SJCRH30 (cell line): ENCODE measurements at places on chromosomes 7 and 10.

- DNase-seq, result peak; percentile 15
Measured at GRCh38 chr7:3200504-3200903, 100.5 kb upstream of the SDK1 start.

GRCh38 chr7:121516821-121517220 lies 120.7 kb upstream of the FAM3C start:
- DNase-seq, result no peak

- no peak for DNase-seq
Measured at GRCh38 chr10:132539431-132539839, 1.8 kb downstream of the INPP5A start.

DNA sequence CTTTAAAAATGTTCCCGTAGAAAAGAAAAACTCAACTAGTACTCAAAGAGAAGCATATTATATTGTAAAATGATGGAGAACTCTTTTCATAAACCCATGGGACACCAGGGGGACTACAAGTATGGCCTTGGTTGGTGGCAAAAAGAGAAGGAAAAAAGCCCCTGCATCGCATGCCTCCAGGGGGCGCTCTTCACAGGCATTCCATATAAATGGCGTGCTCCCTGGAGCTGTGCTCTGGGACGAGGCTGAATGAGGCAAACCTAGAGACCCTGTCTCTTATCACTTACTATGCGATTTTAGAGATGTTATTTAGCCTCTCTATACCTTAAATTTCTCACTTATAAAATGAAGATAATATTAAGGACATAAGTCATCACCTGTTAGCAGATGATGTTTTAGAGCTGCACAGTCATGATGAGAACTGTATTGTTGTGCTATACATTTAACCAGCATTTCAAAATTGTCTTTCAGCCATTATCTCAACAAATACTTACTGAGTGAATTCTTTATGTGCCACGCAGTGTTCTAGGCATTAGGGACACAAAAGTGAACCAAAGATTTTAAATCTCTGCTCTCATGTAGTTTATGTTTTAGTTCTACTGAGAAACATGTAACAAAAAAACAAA lies 105.8 kb downstream of the ARHGAP21 start:
- DNase-seq, result peak; percentile 57

DNA sequence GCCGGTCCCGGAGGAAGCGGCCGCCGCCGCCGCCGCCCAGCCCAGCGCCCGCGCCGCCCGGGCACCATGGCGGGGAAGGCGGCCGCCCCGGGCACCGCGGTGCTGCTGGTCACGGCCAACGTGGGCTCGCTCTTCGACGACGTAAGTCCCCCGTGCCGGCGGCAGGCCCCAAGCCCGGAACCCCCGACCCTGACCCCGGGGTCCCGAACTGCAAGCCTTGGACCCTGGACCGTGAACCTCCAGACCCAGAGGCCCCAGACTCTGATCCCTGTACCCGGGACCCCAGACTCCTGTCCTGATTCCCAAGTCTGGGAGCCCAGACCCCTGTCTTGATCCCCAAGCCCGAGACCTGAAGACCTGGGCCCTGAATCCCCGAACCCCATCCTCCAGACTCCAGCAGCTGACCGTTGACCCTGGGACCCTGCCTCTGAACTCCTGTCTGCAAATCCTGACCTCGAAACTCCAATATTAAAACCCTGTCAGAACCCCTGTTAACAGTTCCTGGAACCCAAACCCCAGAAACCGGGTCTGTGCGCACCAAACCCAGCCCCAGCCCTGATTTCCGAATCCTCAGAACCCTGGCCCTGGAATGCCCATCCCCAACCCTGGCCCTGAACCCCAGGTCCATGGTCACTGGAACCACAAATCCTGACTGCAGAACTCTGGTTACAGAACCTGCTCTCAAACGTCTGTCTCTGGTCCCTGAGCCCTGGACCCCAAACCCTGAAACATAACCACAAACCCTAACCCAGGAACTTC lies 623 bp downstream of the INPP5A start:
- DNase-seq, result no peak

- no peak for DNase-seq
Measured at GRCh38 chr10:80871083-80871482, 333.4 kb downstream of the SH2D4B start.

- DNase-seq, result no peak
Measured at GRCh38 chr10:23362879-23363792, 18.5 kb upstream of the C10orf67 start.

DNA sequence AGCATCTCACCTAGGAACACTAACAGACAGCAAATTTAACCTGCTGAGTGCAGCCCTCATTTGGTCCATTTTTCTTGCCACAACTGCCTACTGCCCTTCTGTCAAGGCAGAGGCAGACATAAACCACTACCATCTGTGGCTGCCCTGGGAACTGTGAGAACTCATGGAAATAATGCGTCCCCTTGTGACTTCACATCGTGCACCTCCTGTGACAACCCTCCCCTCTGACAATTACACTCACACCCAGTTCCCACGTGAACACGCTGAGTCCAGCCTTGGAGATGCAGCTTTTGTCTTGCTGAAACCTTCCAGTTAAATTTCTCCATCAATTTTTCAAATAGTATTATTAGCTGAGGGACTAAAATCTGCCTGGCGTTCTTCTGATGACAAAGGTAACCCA lies 193.1 kb upstream of the KLF14 start:
- DNase-seq, result no peak

DNA sequence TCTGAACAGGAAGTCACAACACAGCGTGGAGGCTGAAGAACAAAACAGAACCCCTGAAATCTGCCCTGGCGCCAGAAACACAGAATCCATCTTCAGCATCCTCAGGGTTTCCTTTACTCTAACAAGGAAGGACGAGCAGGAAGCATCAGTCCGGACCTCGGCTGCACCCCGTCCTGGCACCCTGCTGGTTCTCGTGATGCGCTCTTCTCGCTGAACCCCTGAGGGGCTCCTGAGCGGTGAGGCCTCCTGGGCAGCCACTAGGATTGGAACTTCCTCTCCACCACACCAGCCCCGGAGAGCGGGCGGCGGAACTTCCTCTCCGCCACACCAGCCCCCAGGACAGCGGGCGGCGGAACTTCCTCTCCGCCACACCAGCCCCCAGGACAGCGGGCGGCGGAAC lies 461.9 kb downstream of the PTPRN2 start:
- no peak for DNase-seq

DNA sequence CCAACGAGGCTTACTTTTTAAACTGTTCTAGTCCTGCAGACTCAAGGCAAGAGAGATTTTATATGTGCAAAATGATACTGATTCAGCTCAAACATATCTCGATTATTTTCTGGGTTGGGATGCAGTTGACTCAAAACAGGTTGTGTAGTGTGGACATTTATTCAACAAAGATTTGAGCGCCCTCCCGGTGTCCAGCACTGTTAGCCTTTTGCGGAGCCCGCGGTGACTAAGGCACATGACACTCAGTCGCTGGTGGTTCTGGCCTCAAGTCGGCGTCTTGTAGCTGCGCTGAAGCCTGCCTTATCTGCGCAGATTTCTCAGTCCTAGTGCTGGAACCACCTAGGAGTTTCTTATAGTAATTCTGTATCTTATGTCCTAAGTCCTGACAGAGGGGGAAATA lies 938 bp upstream of the CADPS2 start:
- no peak for DNase-seq

- no peak for DNase-seq
Measured at GRCh38 chr7:142870566-142871259, 14.8 kb downstream of the TRPV6 start.

DNA sequence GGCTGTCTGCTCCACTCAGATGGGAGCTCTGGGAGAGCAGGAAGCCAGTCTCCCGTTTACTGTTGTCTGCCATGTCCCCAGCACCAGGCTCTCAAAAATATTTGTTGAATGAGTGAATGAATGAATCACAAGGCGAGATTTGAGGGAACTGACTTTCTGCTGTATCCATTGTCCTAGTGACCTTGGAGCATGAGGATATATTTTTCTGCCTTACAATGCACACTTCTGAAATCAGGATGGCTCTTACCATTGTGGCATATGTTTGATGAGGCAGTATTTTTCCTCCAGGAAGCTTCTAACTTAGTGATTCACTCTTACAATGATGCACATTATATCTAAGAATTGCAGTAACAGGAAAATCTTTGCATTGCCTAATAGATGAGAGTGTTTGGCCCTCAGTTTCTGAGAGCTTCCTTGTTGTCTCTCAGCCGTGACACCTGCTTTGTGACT lies 136.4 kb downstream of the RPS24 start:
- no peak for DNase-seq

DNA sequence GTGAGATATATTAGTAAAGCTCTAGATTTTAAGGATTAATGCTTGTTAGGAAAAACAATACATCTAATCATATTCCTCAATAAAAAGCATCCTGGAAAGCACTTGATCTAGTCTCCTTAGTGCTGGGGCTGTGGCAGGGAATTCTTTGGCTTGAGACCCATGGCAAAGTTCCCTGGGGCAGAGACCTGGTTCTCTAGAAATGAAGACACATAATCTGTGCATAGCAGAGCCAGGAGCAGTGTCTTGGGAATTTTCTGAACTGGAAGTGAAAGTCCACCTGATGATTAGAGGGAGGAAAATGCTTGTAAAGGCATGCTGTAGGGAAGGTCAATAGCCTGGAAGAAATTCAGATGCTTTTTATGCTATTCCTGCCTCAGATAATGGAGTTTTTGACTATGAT lies 247.4 kb downstream of the CDK14 start:
- no peak for DNase-seq

- peak; percentile 94 for DNase-seq
Measured at GRCh38 chr10:101292194-101293006, 61.6 kb upstream of the BTRC start.

DNA sequence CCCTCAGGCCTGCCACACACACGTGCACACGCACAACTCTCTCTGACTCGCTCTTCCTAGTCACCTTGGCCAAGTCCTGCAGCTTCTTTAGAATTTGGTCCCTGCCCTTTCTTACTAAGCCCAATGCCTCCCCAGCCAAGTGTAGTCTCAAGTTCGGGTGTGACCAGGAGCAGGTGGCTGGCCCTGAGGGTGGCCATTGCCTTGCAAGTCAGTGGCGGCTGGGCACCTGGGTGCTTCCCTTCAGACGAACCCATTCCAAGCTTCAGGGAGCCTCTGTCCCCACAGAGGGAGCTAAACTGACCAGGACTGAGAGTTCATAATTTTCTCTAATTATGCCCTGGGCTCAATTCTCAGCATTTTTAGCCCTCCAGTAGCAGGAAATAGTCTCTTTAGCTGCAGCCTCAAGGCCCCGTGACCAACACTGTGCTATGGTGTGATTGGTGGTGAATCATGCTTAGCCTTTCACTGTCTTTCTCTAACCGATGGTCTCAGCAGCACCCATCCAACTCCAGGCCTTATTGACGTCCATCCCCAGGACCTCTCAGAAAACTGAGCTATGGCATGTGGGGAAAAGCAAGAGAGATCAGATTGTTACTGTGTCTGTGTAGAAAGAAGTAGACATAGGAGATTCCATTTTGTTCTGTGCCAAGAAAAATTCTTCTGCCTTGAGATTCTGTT lies 34.7 kb upstream of the FXYD4 start:
- DNase-seq, result no peak

GRCh38 chr10:11488126-11488525 lies 123.3 kb downstream of the USP6NL start:
- DNase-seq, result peak; percentile 9

DNA sequence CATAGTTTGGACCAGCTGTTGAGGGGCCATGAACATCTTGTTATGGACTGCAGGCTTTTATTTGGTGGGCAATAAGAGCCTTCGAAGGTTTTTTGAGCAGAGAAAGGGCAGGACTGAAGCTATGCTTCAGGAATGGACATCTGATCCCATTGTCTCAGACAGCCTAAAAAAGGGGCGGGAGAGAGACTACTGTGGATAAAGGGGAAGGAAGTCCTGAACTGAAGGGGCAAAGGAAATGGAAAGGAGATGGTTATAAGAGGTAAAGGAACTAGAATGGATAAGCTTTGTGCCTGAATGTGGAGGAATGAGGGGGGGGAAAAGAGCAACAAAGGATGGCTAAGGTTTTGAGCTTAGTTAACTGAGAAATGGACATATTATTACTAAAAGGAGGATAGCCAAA lies 172.5 kb downstream of the SKAP2 start:
- peak; percentile 19 for DNase-seq

DNA sequence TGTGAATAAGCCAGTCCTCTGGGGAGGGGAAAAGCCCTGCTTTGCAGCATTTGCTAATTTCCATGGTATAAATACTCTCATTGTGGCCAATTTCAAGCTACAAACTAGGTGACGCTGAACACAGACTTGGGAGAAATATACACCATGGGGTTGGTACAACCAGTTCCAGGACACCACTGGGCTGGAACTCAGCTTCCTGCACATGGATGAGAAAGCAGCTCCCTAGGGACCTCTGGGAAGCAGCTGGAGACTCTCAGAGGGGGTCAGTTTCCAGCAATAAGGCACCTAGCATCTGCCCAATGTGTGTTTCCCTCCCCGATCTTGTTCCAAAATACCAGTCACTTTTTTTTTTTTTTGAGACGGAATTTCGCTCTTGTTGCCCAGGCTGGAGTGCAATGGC lies 56.8 kb upstream of the WDR11 start:
- peak; percentile 55 for DNase-seq

GRCh38 chr7:5699467-5700384 lies 81.7 kb downstream of the RNF216 start:
- peak; percentile 76 for DNase-seq

GRCh38 chr7:65902306-65902705 lies 29.4 kb downstream of the VKORC1L1 start:
- DNase-seq, result no peak

- no peak for DNase-seq
Measured at GRCh38 chr10:54234832-54235231, 566.2 kb downstream of the PCDH15 start.

DNA sequence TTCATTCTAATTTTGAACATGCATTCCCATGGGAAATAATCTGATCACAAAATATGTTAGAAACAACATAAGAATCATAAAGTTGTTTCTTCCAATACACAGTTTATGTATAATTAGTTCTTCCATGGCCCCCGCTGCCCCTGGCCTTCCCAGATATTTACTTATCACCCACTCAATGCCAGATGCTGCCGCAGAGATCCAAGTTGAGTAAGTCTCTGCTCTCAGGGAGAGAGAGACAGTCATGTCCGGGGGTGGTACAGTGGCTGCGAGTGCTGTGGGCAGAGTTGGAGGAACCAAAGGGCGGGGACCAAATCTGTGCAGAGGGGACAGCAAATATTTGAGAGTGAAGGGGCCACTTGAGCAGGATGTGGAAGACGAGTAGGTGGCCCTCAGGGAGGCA lies 37.1 kb downstream of the COL26A1 start:
- DNase-seq, result no peak

- DNase-seq, result no peak
Measured at GRCh38 chr10:75223507-75223906, 12.2 kb downstream of the COMTD1 start.

- DNase-seq, result no peak
Measured at GRCh38 chr10:32771217-32771616, 186.8 kb downstream of the ITGB1 start.

- DNase-seq, result no peak
Measured at GRCh38 chr10:1650542-1651269, 86.6 kb downstream of the ADARB2 start.
